ENCODE measurements at places on chromosomes 5 and 9.

GRCh38 chr5:53962306-53962705 lies 348.1 kb downstream of the ARL15 start:
- DNase-seq, result no peak

- no peak for DNase-seq
Measured at GRCh38 chr9:20848490-20848889, 164.4 kb downstream of the FOCAD start.

DNA sequence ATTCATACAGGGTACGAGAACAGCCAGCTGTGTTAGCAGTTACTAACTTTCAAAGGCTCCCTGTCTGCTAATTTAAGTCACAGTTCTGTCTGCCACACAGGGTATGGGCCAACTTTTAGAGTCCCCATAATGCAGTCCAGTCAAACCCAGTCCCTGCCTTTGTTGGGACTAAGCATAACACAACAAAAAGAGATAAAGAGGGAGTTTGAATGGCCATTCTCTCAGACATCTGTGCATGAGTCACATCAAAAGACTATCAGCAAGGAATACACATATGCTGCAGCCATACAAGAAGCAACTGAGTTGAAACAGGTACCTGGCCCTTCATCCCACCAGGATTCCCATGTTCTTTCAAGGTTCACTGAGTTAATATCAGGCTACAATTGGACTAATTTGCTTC lies 744.5 kb upstream of the C9orf72 start:
- DNase-seq, result no peak

GRCh38 chr9:100087218-100087617 lies 11.6 kb downstream of the ERP44 start:
- no peak for DNase-seq

DNA sequence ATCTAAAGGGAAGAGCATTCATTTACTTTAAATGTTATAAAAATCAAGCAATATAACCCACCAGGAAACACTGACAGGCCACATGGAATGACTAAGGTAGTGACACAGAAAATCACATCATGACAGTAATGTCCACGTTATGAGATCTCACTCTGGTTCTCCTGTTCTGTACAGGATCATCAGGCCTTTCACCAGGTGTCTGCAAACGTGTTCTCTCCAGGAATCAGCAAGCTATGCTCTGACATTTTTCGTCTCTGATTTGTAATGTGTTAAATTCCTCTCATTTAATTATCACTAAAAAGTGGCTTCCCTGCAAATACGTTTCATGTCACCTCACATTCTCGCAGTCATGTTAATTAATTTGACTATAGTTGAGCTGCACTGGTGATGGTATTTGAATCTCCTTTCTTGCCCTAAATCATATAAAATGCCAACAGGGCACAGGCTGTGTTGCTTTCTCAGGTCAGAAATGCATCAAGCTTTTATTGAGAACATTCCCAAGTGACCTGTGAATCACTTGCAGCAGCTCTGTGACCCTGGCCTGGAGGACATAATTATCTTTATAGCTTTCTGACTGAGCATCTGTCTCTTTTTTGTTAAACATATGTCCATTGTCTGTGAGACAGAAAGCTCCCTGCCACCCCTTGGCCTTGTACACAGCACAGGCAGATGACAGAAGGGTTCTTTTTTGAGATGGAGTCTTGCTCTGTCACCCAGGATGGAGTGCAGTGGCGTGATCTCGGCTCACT lies 196.2 kb downstream of the DIRAS2 start:
- DNase-seq, result no peak

Data from left renal cortex interstitium (tissue), 4 donors.